ENCODE measurements at places on chromosomes 3 and 15. TPM values are rescaled to one million over a fixed set of nuclear protein-coding genes. Genes with fewer than 3 reads are reported as not detected.
A peak's percentile ranks its signal among the peaks of the same experiment; 100 is the strongest.

Gene STX19
- not detected for total RNA-seq

Gene TMEM40
- total RNA-seq: 0.62 TPM

DNA sequence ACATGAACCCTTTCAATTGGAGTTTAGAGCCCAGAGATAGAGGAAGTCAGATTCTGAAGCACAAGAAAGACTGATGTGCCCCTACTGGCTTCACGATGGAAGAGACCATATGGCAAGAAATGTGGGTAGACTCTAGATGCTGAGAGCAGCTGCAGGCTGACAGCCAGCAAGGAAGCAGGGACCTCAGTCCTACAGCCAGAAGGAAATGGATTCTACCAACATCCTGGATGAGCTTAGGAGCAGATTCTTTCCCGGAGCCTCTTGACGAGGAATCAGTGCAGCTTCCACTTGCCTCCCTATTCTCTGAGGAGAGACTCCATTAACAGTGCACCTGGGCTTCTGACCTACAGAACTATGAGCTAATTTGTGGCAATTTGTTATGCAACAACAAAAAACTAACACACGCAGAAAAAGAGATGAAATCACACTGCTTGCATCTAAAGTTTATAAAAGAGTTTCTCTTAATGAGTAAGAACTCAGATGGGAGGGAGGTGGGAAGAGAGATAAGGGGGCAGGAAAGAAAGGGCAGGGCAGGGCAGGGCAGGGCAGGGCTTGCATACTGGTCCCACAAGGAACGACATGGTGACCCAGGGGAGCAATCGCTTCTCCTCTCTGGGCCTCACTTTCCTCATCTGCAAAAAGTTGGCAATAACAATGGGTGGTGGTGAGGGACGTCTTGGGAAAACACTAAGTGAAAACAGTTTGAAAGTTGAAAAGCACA is 440.9 kb downstream of the FOXP1 start:
- no peak for DNase-seq

DNA sequence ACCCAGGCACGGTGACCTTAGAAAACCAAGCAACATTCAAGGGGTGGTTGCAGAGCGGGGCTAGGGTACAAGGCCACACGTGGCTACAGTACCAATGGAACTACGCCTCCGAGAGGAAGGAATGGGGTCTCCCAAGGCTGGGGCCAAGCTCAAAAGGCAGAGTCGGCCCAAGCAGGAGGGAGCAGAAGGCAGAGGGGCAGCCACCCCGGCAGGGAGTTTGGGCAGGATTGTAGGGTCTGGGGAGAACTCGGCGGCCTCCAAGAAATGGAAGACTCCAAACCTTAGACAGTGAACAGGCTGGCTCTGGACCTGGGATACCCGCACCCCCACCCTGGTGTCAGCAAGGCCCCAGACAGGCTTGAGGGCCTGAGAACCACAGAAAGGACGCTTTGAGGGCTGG is 28.7 kb downstream of the ATRIP start:
- DNase-seq: no peak

GRCh38 chr15:74294010-74294409 is 57.9 kb downstream of the CCDC33 start:
- DNase-seq: no peak

GRCh38 chr3:15535732-15536131 is 14.2 kb upstream of the COLQ start:
- DNase-seq: no peak

GRCh38 chr15:64001148-64001547 is 45.1 kb downstream of the DAPK2 start:
- no peak for DNase-seq

- no peak for DNase-seq
Observed at GRCh38 chr3:57966829-57967228, 41.4 kb upstream of the FLNB start.

- DNase-seq: no peak
Observed at GRCh38 chr3:116390318-116390717, 55.0 kb downstream of the LSAMP start.

DNA sequence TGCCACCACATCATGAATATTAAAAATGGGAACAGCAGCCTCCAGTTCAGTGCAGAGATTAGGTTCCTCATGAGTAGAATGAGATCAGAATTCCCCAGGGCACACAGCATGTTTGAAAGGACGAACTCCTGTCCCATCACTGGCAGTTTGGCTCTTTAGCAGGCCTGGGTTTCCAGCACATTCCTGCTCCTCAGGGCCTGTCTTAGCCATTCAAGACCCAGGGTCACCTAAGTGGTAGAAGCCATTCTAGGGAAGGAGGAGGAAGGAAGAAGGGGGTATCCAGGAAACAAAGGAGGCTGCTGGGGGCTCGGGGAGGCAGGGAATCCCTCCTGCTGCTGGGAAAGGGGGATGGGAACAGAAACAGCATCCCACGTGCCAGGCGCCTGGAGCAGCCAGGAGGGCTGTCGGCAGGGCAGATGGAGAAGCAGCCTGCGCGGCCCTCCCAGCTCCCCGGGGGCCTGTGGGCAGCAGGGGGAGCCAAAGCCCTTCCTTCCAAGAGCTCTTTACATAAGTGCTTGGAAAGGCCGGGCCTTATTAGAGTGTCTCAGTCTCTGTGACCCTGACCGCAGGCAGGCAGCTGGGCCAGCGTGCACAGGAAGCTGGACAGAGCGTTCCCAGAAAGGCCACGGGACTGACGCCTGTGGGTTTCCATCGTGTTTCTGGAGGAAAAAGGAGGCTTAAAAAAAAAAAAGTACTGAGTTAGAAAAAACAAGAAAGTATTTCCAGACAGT is 24.7 kb downstream of the LOXL1 start:
- peak; percentile 86 for DNase-seq

DNA sequence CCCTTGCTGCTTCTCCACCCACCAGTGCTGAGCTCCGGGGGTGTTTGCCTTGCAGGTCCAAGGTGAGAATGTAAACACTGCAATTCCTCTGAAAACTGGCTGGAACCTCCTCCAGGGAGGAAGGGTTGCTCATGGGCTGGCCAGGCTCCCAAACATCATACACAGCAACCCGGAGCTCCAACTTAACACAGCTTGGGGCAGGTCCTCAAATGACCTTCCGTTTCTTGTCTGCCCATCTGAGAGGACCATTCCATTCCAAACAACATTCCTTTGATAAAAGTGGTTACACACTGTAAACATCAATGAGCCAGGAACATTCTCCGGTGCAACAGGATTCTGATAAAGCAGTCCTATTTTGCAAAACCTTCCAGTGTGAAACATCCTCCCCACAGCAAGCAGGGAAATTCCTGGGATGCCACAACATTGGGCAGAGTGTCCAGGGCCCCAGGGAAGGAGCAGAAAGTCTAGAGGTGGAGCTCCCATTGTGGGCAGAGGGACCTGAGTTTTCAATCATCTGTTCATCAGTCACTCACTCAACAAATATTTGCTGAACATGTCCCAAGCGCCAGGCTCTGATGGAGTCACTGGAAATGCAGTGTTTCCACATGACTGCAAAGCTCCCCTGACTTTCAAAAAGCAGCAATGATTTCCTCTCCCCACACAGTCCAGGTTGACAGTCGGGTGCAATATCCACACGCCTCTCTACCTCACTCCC is 7.3 kb upstream of the HEG1 start:
- no peak for DNase-seq

Data from gastrocnemius medialis (tissue), 4 donors.